ENCODE measurements at places on chromosomes 12 and 14. TPM values are rescaled to one million over a fixed set of nuclear protein-coding genes. Genes with fewer than 3 reads are reported as not detected.
A peak's percentile ranks its signal among the peaks of the same experiment; 100 is the strongest.

DNA sequence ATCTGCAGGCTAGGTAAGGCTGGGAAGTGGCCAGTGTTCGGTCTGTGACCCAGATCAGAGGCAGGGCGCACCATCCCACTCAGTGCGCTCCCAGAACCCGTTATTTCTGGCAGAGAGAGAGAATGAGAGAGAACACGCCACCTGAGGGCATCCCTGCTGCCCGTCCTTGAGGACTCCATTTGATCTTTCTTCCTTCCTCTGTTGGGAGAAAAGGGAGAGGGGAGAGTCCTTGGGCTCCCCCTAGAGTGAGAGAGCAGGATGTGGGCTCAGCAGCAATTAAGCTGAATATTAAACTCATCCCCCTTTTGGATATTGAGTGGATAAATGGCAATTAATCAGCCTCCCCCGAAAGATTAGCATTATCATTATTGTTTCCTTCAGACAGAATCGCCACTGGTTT, 70.6 kb downstream of the IFT43 start:
- peaks cover 15% of the 10 kb centered on the region for H3K36me3 ChIP-seq
- H3K27me3 ChIP-seq, result no peaks in the 10 kb centered on the region
- no peak overlapping the region for H3K4me3 ChIP-seq

GRCh38 chr12:19529951-19530636, 90.8 kb downstream of the AEBP2 start:
- DNase-seq, result no peak
- H3K4me3 ChIP-seq, result no peak overlapping the region
- H3K4me1 ChIP-seq, result no peaks in the 10 kb centered on the region
- H3K27me3 ChIP-seq, result no peaks in the 10 kb centered on the region
- H3K27ac ChIP-seq, result no peak overlapping the region

GRCh38 chr12:109092497-109093021, 713 bp downstream of the ALKBH2 start:
- H3K4me1 ChIP-seq, result peaks cover 18% of the 10 kb centered on the region
- peak overlapping the region; percentile 61 for H3K4me3 ChIP-seq
- peak overlapping the region; percentile 78 for H3K27ac ChIP-seq
- H3K36me3 ChIP-seq, result peaks cover 24% of the 10 kb centered on the region

DNA sequence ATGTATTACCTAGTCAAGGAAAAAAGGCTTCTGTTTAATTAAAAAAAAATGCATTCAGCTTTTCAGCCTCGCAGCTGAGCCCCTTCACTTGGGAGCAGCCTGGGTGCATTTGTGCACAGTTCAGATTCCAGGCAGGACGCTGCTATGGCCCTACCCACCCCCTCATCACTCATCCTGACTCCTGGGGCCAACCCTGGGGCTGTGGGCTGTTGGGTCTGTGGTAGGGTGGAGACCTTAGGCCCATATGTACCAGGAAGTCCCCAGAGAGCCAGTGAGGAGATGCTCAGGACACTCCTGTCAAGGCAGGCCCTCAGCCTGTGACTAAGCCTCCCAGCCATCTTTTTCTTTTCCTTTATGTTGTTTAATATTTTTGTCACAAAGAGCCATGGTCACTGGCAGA, 9.3 kb upstream of the CDCA4 start:
- H3K4me3 ChIP-seq, result no peak overlapping the region
- H3K27ac ChIP-seq, result no peak overlapping the region
- no peaks in the 10 kb centered on the region for H3K36me3 ChIP-seq
- DNase-seq, result no peak

WDHD1 gene
- total RNA-seq, result 3.5 TPM

AQP2 gene
- total RNA-seq, result not detected

PMCH gene
- total RNA-seq, result not detected

DNA sequence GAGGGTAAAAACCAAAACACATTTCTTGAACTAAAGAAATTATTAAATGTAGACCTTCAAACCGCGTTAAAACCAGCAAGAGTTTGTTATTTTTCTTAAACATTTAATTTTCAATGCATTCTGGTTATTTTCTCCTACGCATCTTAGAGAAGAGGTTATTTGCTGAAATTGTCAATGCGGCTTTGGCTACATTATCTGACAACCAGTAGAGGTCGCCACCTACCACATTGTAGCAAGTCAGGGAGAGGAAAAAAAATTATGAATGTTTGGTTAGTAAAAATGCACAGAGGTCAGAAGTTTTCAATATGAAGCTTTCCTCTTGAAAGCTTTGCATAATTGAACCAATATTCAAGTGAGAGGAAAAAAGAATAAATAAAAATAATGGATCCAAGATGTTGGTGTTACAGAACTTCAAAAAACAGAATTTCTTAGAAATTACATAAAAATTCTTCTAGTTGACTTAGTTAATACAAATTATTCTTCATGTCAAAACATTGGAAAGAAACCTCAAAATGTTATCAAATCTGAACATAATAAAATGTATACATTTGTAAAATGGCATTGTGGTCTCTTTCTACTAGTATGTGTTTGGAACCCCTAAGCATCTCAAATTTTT, 159.4 kb upstream of the TMTC2 start:
- no peak for DNase-seq
- H3K4me1 ChIP-seq, result no peaks in the 10 kb centered on the region
- H3K27ac ChIP-seq, result no peak overlapping the region
- no peaks in the 10 kb centered on the region for H3K36me3 ChIP-seq
- H3K4me3 ChIP-seq, result no peak overlapping the region

TAS2R7 gene
- not detected for total RNA-seq

- peak; percentile 99 for DNase-seq
- peak within 1 kb of the TSS; percentile 73 for H3K4me3 ChIP-seq
- H3K27ac ChIP-seq, result peak within 1 kb of the TSS; percentile 99
- peaks cover 65% of the 10 kb centered on the region for H3K4me1 ChIP-seq
- peaks cover 6% of the 10 kb centered on the region for H3K36me3 ChIP-seq
- H3K27me3 ChIP-seq, result no peaks in the 10 kb centered on the region
Measured at GRCh38 chr14:77028384-77029231, at the start of gene IRF2BPL. Gene IRF2BPL (minus strand): TSS chr14:77028708. CDS start chr14:77027792, 916 bp downstream.

DNA sequence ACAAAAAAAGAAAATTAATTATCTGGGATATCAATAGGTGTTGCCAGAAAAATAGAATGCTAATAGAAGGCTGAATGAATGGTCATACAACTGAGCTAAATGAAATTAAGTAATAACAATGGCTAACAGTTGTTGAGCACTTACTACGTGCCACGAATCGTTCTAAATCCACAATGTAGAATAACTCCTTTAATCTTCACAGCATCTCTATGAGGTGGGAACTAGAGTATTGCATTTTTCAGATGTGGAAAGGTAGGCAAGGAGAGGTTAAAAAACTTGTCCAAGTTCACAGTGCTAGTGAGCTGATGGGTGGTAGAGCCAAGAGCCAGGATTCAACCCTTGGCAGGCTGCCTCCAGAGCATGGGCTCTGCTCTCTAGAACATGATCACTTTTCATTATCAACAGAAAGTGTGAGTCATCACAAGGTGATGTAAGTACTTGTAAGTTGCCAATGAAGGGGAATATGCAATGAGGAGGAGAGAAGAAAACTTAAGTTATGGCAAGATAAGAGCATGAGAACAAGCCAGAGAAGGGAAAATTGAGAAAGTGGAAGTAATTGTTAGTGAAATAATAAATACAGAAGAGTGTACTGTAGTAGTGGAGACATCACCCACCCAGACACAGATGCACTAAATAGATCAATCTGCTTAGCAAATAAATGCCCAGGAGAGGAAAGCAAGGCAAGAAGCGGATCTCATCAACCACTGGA, 122.1 kb downstream of the PRKD1 start:
- peaks cover 10% of the 10 kb centered on the region for H3K4me1 ChIP-seq
- peak; percentile 69 for DNase-seq
- H3K27ac ChIP-seq, result no peak overlapping the region
- no peaks in the 10 kb centered on the region for H3K36me3 ChIP-seq

DNA sequence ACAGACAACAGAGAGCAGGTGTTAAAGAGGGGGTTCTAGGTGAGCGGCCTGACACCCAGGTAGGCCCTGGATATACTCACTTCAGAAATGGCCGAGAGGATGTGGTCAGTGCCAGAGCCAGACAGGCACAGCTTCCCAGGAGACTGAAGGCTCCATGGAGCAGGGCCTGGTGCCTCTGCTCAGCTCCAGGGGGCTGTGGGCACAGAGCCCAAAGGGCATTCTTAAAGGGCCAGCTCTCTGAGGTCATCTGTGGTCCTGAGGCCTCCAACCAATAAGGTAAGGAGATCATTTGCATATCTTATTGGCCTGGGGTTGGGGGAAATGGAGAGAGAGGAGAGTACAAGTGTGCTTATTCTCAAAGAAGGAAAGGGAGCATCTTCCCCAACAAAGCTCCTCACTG, 9.7 kb upstream of the PCK2 start:
- peaks cover 10% of the 10 kb centered on the region for H3K4me1 ChIP-seq
- no peak overlapping the region for H3K4me3 ChIP-seq
- H3K27ac ChIP-seq, result no peak overlapping the region
- H3K27me3 ChIP-seq, result no peaks in the 10 kb centered on the region
- no peaks in the 10 kb centered on the region for H3K36me3 ChIP-seq

XPOT gene
- total RNA-seq, result 65.8 TPM

GRCh38 chr14:94850309-94851211, 80.6 kb upstream of the GSC start:
- H3K36me3 ChIP-seq, result no peaks in the 10 kb centered on the region
- H3K27me3 ChIP-seq, result no peaks in the 10 kb centered on the region
- H3K4me3 ChIP-seq, result no peak overlapping the region
- DNase-seq, result no peak
- H3K27ac ChIP-seq, result no peak overlapping the region

- no peak for DNase-seq
- H3K27ac ChIP-seq, result no peak overlapping the region
- no peaks in the 10 kb centered on the region for H3K27me3 ChIP-seq
- H3K4me3 ChIP-seq, result no peak overlapping the region
Measured at GRCh38 chr12:47082283-47082682, 2.5 kb upstream of the AMIGO2 start.

DNA sequence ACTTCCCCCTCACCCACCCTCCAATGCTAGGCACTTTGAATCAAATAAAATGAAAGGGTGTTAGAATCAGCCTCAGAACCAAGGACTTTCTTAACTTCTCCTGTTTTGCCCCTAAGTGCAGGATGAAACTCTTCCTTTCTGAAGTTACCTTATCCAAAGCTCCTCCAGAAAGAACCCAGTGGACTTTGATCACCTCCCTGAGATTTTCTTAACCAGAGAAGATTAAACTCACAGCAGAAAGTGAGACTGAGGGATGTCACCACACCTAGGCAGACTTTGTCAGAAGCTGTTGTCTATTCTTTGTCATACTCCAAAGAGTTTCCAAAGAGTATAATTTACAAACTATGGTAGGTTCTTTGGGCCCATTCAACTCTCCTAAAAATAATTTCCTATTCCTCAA, 14.2 kb upstream of the RNASE3 start:
- H3K27me3 ChIP-seq, result no peaks in the 10 kb centered on the region
- H3K27ac ChIP-seq, result no peak overlapping the region
- H3K4me1 ChIP-seq, result peaks cover 10% of the 10 kb centered on the region

DNA sequence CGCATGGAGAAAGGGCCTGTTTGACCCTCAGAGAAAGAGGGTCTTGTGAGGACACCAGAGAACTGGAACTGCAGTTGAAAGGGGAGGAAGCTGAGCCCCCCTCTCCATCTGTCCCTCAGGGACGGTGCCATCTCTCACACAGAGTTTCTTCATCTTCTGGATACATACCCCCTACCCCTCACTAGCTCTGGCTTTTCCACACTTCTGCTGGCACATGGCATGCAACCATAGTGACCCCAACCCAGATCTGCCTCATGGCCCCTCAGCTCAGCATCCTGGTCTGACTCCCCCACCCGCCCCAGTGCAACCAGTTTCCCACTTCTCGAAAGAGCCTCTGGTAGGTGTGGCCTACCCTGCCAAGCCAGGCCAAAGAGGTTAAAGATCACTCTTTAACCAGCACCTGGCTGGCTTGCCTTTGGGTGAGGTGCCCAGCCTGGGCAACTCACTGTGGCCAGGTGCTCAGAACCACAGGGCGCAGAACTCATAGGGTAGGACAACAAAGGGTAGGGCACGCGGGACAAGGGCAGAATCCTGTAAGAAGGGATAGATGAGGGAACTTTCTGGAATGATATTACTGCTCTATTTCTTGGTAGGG, 25.8 kb downstream of the GALNT16 start:
- DNase-seq, result no peak
- H3K36me3 ChIP-seq, result no peaks in the 10 kb centered on the region
- peaks cover 5% of the 10 kb centered on the region for H3K4me1 ChIP-seq
- H3K4me3 ChIP-seq, result no peak overlapping the region

DAO gene
- 0.26 TPM for total RNA-seq

- no peaks in the 10 kb centered on the region for H3K4me1 ChIP-seq
- H3K36me3 ChIP-seq, result peaks cover 33% of the 10 kb centered on the region
- no peak overlapping the region for H3K4me3 ChIP-seq
- DNase-seq, result no peak
- H3K27ac ChIP-seq, result no peak overlapping the region
Measured at GRCh38 chr12:836952-837351, 84.6 kb downstream of the WNK1 start.

CCDC177 gene
- total RNA-seq, result not detected

GRCh38 chr14:105449276-105450122, 25.1 kb upstream of the CRIP2 start:
- H3K4me1 ChIP-seq, result peaks cover 5% of the 10 kb centered on the region
- no peaks in the 10 kb centered on the region for H3K27me3 ChIP-seq
- H3K4me3 ChIP-seq, result no peak overlapping the region
- H3K36me3 ChIP-seq, result peaks cover 40% of the 10 kb centered on the region
- H3K27ac ChIP-seq, result no peak overlapping the region
- no peak for DNase-seq

RPGRIP1 gene
- total RNA-seq, result 1.7 TPM

MAP3K9 gene
- 12.0 TPM for total RNA-seq

GRCh38 chr12:1457901-1458300, 136.5 kb downstream of the FBXL14 start:
- no peaks in the 10 kb centered on the region for H3K36me3 ChIP-seq
- DNase-seq, result no peak
- H3K27ac ChIP-seq, result no peak overlapping the region
- H3K4me3 ChIP-seq, result no peak overlapping the region
- H3K27me3 ChIP-seq, result no peaks in the 10 kb centered on the region

SIX6 gene
- not detected for total RNA-seq

- H3K36me3 ChIP-seq, result peaks cover 94% of the 10 kb centered on the region
- H3K27ac ChIP-seq, result no peak overlapping the region
- DNase-seq, result no peak
- no peaks in the 10 kb centered on the region for H3K27me3 ChIP-seq
Measured at GRCh38 chr14:68884031-68885030, 91.5 kb upstream of the ZFP36L1 start.
